Left renal pelvis (tissue), 4 donors: ENCODE measurements at places on chromosomes 6 and 20. TPM values are rescaled to one million over a fixed set of nuclear protein-coding genes. Genes with fewer than 3 reads are reported as not detected.

DNA sequence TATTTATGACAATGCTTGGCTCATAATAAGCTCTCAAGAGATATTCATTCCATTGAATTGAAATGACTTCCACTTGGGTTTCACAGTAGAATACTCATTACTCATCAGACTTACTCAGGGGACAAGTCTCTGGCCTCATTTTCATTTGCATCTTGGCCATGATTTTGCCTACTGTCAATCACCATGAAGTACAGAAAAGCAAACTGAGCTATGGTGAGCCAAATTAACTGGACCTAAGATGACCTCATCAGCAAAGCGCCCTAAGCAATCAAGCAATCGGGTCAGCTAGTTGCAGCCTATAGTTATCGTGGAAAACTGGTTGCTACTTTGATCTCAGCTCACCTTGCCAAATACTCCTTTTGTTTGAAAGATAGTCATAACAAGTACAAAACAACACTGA is 494.7 kb upstream of the SLC35B3 start:
- DNase-seq, result no peak

NELFCD gene
- polyA plus RNA-seq, result 116 TPM

RBM24 gene
- polyA plus RNA-seq, result 1.4 TPM

MYCT1 gene
- 13.4 TPM for polyA plus RNA-seq

GRCh38 chr6:81938014-81938856 is 185.8 kb upstream of the TENT5A start:
- DNase-seq, result no peak

- no peak for DNase-seq
Observed at GRCh38 chr6:67252663-67253062, 1382.4 kb upstream of the ADGRB3 start.

DNA sequence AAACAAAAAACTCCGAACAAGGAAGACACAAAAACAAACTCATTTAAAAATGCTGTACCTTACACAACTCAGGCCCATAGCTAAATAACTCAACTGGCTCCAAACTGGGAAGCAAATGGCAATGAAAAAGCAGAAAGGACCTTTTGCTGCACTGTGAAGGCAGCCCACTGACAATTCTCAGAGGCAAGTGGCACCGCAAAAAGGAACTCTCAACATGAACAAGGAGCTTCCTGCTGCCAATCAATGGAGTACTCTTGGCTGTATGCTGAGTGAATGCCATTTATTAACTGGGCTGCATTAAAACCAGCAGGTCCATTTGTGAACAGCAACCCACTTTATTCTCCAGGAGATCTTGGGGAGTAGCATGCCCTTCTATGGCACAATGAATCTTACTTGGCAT is 209.9 kb downstream of the PTPRK start:
- no peak for DNase-seq

PRDM13 gene
- not detected for polyA plus RNA-seq

DNA sequence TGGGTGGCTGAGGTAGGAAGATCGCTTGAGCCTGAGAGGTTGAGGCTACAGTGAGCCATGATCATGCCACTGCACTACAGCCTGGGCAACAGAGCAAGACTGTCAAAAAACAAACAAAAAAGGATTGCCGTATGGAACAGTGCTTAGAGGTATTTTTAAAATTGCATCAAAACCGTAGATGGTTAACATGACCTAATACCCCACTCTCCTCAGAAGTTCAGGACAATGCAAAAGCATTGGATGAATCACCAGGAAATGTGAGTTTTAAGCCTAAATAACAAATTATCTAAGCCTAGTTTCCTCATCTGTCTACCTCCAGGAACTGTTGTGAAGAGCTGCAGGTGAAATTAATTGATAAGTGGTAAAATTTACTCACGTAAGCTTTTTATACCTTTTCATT is 123.8 kb upstream of the ID4 start:
- DNase-seq, result no peak

GRCh38 chr6:102204351-102204750 is 810.8 kb downstream of the GRIK2 start:
- DNase-seq, result no peak

MEP1A gene
- polyA plus RNA-seq, result not detected

COL11A2 gene
- polyA plus RNA-seq, result 3.0 TPM

DNA sequence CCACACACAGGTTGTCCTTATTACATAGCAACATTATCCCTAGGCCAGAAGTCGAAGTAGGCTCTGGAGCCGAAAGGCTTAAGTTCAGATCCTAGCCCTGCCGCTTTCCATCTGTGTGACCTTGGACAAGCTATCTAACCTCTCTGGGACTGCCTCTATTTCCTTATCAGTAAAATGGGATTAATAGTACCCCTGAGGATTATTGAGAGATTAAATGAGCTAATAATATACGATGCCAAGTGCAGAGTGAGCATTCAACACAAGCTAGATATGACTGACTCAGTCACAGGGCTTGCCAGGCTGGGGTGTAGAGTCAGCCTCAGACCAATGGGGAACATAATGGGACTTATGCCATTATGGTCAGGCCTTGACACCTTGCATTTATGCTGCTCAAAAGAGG is 8.9 kb upstream of the SPATA2 start:
- DNase-seq, result no peak

- no peak for DNase-seq
Observed at GRCh38 chr6:11412616-11413015, 124.9 kb upstream of the TMEM170B start.

DNA sequence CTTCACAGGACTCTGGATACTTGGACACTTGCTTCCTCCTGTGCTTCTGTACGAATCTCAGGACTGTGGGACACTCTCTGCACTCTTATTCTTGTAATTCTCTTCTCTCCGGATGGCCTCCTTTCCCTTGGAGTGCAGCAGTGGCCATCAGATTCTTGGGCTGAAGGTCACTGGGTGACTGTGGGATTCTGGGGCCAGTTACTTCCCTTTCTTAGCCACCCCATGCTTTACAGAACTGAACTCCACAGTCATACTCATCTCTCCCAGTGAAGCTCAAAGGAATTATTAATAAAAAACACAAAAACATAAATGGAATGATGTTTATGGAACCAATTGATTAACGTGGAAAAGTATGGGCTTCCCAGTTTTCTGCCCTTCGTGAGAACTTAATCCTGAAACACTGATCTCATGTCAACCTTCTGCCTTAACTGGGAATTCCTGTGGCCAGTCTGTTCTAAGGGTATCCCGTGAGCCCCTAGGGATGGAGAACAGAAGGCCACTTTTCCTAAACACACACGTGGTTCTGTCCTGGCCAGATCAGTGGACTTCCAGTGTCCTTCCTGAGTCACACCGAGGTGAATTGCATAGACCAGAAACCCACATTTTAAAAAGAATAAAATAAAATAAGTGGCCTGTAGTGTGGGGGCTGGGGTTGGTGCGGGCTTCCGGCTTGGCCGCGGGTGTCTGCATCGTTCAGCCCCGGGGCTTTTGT is 23.6 kb upstream of the HLA-E start:
- DNase-seq, result no peak

- no peak for DNase-seq
Observed at GRCh38 chr6:81890846-81891245, 138.4 kb upstream of the TENT5A start.

GRCh38 chr6:48866682-48867081 is 596.4 kb downstream of the MMUT start:
- DNase-seq, result no peak

- DNase-seq, result no peak
Observed at GRCh38 chr6:54427396-54427937, 119.2 kb downstream of the TINAG start.

CST2 gene
- polyA plus RNA-seq, result not detected

DNA sequence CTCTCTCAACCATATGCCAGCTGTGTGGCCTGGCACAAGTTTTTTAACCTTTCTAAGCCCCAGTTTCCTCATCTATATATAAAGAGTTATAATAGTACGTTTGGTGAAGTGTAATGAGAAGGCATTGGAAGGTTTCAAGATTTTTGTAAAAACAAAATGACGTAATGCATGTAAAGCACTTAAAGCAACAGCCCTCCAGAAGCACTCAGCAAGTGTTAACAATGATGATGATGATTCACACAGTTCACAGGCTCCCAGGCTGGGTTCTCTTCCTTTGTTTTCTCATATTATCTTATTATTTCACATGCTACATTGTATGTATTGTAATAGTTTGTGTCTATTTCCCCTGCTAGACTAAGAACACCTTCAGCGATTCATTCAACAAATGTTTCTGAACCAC is 6.2 kb downstream of the CEP250 start:
- no peak for DNase-seq

DNA sequence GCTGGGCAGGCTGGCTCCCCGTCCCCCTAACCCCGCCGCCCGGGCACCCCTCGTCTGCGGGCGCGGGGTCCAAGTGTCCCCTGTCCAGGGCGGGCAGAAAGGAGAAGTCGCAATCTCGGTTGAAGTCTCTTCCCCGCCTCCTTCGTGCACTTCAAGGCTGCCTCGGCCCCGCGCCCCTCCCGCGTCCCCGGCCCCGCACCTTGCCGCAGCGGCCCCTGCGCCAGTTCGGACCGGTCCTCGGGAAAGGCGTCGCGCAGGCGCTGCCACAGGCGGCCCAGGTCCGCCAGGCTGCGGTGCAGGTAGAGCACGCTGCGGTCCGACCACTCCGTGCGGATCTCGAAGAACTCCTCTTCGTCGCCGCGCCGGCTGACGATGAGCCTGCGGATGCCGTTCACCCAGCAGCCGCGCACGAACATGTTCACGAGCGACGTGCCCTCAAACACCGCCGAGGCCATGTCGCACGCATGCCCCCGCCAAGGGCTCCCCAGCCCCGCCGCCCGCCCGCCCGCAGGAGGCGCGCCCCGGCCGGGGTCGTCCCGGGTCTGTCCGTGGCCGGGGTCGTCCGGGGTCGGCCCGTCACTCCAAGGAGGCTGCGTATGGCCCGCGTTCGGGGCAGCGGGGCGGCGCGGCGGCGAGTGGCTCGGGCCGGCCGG is at the start of gene PXDC1:
PXDC1 (minus strand) TSS at position 637 of the 653 bp plus-strand sequence; CDS start at position 455, 182 bp downstream.
- no peak for DNase-seq

GRCh38 chr6:109979033-109979921 is 1.2 kb downstream of the GPR6 start:
- DNase-seq, result no peak

DNA sequence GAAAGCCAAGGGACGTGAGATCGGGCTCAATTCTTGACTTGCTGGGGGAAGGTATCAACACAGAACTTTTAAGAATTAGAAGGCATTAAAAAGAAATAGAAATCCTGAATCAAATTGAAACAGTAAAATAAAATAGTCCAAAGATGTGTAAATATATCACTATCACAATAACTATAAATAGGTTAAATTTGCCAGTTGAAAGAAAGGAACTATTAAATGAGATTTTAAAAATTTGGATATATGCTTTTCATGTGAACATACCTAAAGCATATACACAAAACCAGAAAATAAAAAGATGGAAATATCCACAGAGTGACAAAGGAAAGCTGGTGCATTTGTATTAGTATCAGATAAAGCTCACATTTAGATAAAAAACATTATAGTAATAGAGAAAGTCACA is 152.4 kb upstream of the ESR1 start:
- DNase-seq, result no peak

GRCh38 chr20:22805996-22806395 is 221.6 kb upstream of the FOXA2 start:
- DNase-seq, result no peak

DNA sequence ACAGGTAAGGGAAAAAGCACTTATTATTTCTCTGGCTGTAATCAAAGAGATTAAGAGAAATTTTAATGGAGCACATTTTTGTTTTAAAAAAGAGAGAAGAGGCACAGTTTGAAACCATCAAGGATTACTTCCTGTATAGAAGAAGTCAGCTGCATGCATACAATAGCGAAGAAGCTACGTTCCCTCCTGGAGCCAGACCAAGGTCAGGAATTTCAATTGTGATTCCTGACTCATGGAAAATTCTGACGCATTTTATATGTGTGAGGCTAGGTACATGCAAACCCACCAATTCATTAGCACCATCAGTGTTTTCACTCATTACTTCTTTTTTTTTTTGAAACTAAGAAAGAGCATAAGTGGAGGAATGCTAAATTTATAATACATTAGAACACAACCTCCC is 232.7 kb upstream of the SGK1 start:
- no peak for DNase-seq

SLC26A8 gene
- polyA plus RNA-seq, result 0.81 TPM

- DNase-seq, result no peak
Observed at GRCh38 chr20:52965380-52965779, 6.8 kb upstream of the TSHZ2 start.

GRCh38 chr6:65113581-65113980 is 593.4 kb downstream of the EYS start:
- DNase-seq, result no peak

TNFRSF21 gene
- polyA plus RNA-seq, result 41.6 TPM

DNA sequence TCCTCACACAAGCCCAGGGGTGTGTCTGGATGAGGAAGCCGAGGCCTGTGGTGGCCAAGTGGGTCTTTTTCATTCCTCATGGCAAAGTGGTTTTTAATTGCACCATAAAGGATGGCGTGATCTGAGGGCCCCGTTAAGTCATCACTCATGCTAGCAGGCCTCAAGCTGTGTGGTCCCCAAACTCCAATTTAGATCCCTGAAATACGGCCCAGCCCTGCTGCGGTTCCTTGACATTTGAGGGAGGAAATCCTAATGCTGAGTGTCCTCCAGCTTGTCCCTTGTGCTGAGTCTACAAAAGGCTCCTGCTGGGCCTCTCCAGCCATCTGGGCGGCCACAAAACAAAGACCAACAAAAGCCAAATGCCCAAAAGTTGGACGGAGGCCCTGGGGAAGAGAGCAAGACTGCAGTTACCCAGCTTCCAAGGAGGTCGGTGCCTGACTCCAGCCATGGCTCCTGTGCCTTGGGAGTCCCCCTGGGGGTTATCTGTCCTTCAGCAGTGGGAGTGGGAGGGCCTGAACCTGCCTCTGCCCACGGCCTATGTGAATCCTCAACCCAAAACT is 162.3 kb upstream of the PDE10A start:
- DNase-seq, result no peak

PKHD1 gene
- 23.8 TPM for polyA plus RNA-seq

- DNase-seq, result no peak
Observed at GRCh38 chr6:142860498-142860897, 84.5 kb downstream of the HIVEP2 start.

DNA sequence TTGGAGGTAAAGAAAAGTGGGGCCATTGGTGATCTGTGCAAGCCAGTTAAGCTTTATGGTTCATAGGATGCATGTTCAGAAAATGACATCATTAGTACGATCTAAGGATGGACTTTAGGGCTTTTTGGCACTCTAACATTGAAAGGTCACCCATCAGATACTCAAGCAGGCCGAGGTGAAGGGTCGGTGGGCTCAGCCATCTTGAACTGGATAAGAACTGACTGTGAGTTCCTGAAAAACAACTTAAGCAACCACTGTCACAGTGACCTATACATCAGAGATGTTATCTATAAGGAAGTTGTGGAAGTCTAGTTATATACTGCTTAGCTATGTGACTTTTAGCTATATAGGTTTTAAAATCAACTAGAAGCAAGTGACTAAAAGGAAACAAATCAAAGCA is 13.0 kb upstream of the ITCH start:
- no peak for DNase-seq

MYBL2 gene
- 19.2 TPM for polyA plus RNA-seq
